Activated CD4-positive, alpha-beta T cell treated with anti-CD3 and anti-CD28 coated beads, Interleukin-2, amount 10 ng/mL, durations not matched to agents 24 days and 14 days (primary cell): ENCODE measurements at places on chromosomes 1 and 21. TPM values are rescaled to one million over a fixed set of nuclear protein-coding genes. Genes with fewer than 3 reads are reported as not detected.

GRCh38 chr1:215730600-215730999 is 163.5 kb downstream of the KCTD3 start:
- H3K36me3 ChIP-seq = no peaks in the 10 kb centered on the region
- H3K4me3 ChIP-seq = no peak overlapping the region
- H3K27me3 ChIP-seq = no peaks in the 10 kb centered on the region
- no peaks in the 10 kb centered on the region for H3K4me1 ChIP-seq
- DNase-seq = no peak
- H3K27ac ChIP-seq = no peak overlapping the region

- H3K4me3 ChIP-seq = no peak overlapping the region
- no peak overlapping the region for H3K27ac ChIP-seq
- H3K36me3 ChIP-seq = no peaks in the 10 kb centered on the region
- DNase-seq = no peak
Measured at GRCh38 chr1:51969038-51969705, 21.3 kb downstream of the RAB3B start.

- H3K27ac ChIP-seq = no peak overlapping the region
- peaks cover 7% of the 10 kb centered on the region for H3K4me1 ChIP-seq
- no peaks in the 10 kb centered on the region for H3K36me3 ChIP-seq
- no peak overlapping the region for H3K4me3 ChIP-seq
Measured at GRCh38 chr21:15437883-15438282, 291.9 kb upstream of the USP25 start.

- no peak overlapping the region for H3K27ac ChIP-seq
- peaks cover 66% of the 10 kb centered on the region for H3K27me3 ChIP-seq
- peaks cover 2% of the 10 kb centered on the region for H3K4me1 ChIP-seq
Measured at GRCh38 chr1:205568469-205569361, 63.1 kb downstream of the ELK4 start.

- H3K27me3 ChIP-seq = no peaks in the 10 kb centered on the region
- H3K4me1 ChIP-seq = peaks cover 17% of the 10 kb centered on the region
- no peak overlapping the region for H3K4me3 ChIP-seq
- DNase-seq = no peak
- peaks cover 61% of the 10 kb centered on the region for H3K36me3 ChIP-seq
Measured at GRCh38 chr1:77948841-77949424, 29.9 kb downstream of the FUBP1 start.

The HCN3 gene
- total RNA-seq = 3.2 and 3.8 TPM in 2 replicates

The S100A11 gene
- 218 TPM in 2 replicates for total RNA-seq

The OR10J1 gene
- total RNA-seq = not detected in 2 replicates
